A549 (cell line): ENCODE measurements at places on chromosomes 7 and 10.

DNA sequence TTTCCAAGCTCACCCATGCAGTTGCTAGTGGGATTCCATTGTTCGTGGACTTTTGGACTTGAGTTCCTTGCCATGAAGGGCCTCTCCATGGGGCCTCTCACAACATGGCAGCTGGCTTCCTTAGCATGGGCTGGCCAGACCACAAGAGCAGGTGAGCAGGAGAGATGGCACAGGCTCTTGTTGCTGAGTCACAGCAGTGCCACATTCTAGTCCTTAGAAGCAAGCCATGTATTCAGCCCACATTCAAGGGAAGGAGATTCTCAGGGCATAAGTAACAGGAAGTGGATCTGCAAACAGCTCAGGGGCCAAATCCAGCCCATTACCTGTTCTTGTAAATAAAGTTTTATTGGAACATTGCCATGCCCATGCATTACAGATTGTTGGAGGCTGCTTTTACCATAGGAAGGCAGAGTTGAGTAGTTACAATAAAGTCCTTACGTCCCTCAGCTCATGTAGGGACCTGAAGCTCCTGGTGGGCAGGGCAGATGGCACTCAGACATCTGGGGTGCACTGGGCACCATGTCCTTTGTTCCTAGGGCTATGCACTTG is 481.5 kb upstream of the FOXK1 start:
- DNase-seq: no peak

GRCh38 chr10:69367469-69367868 is 49.2 kb downstream of the TACR2 start:
- no peak for DNase-seq

- no peak for DNase-seq
These were observed 6.2 kb upstream of the SPOCK2 start for GRCh38 chr10:72094574-72094973.

- no peak for DNase-seq
These were observed 47.4 kb upstream of the USP6NL start for GRCh38 chr10:11658801-11659368.

GRCh38 chr7:127954357-127954748 is 76.9 kb downstream of the LRRC4 start:
- DNase-seq: no peak

- no peak for DNase-seq
These were observed 592.5 kb downstream of the ARL4A start for GRCh38 chr7:13279854-13280435.

DNA sequence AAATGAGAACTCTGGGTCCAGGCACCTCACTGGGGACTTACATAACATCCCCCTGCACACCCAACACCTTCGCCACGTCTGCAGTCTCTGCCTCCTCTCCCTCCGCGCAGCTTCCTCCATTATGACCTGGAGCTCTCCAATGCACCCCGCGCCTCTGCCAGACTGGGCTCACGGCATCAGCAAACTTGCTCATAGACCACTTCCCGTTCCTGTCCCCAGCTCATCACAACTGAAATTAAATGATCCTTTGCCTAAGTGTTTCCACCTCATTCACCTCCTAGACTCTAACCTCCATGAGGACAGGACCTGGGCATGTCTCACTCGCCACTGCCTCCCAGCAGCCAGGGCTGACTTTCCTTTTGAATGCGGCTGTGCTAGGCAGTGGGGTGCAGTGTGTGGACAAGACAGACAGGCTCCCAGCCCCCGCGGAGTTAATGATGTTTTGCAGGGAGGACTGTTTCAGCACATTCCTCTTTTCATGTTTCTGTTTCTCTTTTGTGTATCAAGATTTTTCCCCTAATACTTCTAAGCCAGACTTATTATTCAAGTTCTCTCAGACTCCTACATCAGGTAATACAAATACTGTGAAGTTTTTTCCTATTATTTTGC is 18.8 kb downstream of the CHST15 start:
- no peak for DNase-seq

DNA sequence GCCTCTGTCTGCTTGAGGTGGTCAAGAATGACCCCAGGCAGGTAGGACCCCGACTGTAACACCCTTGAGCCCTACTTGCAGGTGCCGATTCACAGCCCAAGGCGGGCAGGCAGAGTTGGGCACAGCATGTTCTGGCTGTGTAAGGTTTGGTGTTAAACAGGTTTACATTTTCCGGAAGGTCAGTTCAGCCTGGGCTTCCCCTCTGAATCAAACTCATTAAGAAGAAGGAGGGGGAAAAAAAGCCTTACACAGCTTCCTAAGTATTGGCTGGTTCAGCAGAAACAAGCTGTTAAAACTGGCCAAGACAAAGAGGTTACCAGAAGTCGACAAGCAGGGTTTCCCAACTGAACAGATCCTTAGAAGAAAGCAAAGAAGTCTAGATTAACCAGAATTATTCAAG is 132.7 kb downstream of the PRPF18 start:
- no peak for DNase-seq

DNA sequence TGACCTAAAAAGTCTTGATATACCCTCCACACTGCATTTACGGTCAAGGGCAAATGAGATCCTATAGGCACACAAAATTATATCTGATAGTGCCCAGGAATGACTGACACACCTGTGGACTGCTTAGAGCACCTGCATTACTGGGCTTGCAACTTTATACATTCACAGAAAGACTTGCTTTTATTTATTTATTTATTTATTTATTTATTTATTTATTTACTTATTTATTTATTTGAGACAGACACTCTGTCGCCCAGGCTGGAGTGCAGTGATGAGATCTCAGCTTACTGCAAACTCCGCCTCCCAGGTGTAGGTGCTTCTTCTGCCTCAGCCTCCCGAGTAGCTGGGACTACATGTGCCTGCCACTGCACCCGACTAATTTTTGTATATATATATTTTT is 6.5 kb upstream of the IFT22 start:
- DNase-seq: no peak

DNA sequence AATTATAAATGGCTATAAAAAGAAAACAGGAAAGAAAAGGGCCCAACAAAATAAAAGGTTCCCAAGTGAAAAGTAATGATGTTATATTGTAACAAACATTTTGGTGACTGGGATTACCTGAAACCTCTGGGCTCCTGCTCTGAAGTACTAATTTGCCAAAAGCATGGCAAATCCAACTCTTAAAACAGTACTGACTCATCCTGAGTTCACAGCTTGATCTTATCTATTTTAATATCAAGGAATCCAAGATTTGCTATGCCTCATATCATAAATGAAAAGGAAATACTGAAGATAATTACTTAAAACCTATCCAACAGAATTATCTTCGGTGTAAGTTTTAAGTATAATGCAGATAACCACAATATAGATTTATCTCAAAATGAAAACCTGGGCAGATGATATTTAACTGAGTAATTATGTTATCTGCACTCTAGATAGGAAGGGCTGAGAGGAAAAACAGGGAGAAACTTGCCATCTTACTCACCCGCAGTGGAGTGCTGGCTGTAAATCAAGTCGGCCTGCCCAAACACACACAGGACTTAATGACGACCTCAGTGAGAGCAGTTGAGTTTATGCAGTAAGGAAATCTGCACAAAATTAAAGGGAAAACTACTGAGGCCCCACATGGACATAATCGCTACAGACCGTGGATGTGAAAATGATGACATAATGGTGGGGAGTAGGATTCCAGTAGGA is 48.4 kb downstream of the MPP7 start:
- no peak for DNase-seq

- no peak for DNase-seq
These were observed 72.4 kb upstream of the LRRC4 start for GRCh38 chr7:128103498-128104107.

DNA sequence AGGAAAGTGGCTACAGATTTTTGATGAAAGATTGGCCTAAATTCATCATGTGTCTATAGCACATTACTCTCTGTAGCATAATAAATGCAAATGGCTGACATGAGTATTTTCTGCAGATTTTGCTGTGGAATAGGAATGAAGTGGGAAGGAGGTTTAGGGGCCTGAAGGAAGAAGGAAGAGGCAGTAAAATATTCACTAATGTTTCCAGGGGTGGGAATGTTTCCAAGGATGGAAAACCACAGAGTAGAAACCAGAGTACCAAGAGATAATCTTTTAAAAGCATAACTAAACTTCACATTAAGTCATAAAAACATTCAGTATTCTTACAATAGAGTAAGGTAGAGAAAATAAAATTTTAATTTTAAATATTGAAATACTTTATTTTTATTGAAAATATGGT is 267.8 kb downstream of the BICC1 start:
- no peak for DNase-seq

GRCh38 chr10:70740406-70741288 is 44.5 kb downstream of the TBATA start:
- no peak for DNase-seq

- no peak for DNase-seq
These were observed 11.7 kb upstream of the TMEM254 start for GRCh38 chr10:80066809-80067208.

GRCh38 chr10:130127364-130128061 is 8.7 kb upstream of the GLRX3 start:
- DNase-seq: peak; percentile 94

- no peak for DNase-seq
These were observed 1.9 kb upstream of the PWWP2B start for GRCh38 chr10:132394936-132395703.

GRCh38 chr7:112511451-112512202 is 30.8 kb downstream of the LSMEM1 start:
- no peak for DNase-seq

DNA sequence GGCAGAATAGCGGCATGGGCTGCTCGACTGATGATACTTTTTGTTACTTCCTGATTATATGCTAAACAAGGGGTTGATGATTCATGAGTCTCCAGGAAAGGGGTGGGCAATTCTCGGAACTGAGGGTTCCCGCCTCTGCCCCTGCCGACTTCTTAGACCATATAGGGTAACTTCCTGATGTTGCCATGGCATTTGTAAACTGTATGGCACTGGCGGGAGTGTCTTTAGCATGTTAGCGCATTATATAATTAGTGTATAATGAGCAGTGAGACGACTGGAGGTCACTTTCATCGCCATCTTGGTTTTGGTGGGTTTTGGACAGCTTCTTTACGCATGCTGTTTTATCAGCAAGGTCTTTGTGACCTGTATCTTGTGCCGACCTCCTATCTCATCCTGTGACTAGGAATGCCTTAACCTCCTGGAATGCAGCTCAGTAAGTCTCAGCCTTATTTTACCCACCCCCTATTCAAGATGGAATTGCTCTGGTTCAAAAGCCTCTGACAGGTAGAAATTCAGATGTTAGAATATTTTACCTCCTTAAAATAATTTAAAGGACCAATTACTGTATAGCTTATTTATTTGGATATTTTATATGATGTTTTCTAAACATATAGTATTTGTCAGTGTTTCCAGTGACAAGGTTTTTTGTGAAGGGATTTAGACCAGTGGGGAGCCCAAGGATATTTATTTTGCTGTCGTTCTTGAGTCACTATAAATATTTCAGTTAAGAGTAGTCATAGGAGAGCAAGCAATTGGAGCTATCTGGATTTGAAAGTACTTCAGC is 90.1 kb upstream of the PIK3CG start:
- DNase-seq: peak; percentile 29
